Hematopoietic multipotent progenitor cell treated with erythropoietin and hydrocortisone succinate and interleukin-3 and kit ligand, for 8 days (in vitro differentiated cells): ENCODE measurements at places on chromosomes 16 and 17.

DNA sequence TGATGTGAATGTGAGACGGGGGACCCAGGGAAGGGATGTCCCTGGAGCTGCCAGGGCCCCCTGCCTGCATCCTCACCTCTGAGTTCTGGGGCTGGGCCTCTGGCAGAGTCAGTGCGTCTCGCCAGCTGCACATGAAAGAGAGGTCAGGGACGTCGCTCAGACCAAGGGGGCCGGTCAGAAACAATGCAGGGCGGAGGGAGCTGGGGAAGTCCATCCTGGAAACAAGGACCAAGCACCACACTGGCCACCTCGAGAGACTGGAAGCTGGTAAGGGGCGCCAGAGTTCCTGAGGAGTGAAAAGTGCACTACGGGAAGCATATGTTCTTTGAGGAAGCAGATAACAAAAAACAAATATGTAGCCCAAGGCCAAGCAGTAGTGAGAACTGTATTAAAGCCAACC lies 2.1 kb downstream of the TAF1C start:
- no peak for DNase-seq

DNA sequence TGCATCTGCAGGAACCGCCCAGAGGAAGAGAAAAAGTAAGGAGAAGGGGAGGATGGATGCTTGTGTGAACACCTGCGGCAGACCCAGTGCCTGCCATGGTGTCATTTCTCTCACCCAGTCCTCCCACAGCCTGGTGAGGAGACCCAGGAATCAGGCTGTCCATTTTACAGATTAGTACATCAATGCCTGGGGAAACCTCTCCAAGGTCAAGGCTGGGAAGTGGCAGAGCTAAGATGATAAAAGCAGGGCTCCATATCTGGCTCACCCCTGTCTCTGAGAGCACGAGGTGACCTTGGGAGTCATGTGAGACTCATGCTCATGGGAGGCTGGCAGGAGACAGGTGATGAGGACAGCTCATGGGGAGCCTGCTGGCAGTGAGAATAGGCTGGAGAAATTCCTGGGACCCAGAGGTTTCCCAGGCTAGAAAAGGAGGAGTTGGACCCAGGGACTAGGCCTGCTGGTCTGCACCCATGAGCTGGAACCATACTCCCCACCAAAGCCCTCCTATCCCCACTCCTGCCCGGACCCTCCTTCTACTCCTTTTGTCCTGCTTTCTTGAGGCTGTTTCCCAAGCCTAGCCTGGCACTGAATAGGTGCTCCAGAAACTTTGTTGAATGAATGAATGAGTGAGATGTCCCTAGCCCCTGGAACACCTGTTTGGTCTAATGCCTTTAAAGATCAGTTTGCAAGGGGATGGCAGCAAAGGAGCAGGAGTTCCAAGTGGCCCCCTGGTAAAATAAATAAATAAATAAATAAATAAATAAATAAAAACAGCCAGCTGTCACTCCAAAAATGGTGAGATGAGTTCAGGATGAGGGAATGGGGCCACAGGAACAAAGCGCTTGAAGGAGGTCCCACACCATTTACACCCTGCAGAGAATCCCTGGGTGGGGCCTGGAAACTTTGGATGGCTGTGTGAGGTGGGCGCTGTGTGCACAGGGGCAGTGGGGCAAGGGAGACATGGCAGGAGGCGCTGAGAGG lies 1.6 kb downstream of the ZNF629 start:
- DNase-seq: no peak

GRCh38 chr17:45226576-45226975 lies 4.9 kb downstream of the FMNL1 start:
- no peak for DNase-seq

- no peak for DNase-seq
Measured at GRCh38 chr17:2500446-2500845, 11.2 kb downstream of the METTL16 start.

- DNase-seq: peak; percentile 96
Measured at GRCh38 chr16:70695331-70696070, 9.6 kb upstream of the MTSS2 start.

- peak; percentile 42 for DNase-seq
Measured at GRCh38 chr16:1375741-1376410, 24.1 kb downstream of the GNPTG start.

DNA sequence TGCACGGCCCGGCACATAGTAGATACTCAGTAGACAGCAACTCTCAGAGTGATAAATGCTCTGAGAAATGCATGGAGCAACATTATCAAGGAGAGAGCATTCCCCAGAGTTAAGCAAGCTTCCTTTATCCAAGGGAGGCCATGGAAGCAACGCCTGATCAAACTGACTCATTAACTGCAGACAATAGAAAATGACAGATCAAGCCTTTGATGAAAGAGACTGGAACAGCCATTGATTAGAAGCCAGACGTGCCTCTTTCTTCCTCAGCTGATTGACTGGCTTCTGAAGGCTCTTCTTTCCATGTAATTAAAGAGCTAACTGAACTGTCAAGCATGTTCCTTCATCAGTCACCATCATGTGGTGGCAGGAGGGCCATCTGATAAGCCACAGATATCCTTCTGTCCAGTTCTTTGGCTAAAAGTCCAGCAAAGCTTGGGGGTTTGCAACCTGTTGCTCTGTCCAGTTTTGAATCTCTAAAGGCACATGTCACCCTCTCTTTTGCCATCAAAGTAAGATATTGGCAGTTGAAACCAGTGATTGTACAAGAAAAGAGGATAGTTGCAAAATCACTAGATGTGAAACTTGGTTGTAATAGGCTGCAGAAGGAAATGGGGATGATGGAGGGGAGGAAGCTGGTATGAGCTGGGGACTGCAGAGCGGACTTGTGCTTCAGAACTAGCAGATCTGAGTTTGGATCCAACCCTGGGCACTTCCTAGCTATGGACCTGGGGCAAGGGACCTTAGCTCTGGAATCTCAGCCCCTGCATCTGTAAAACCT lies 188.0 kb downstream of the HAPSTR1 start:
- no peak for DNase-seq

DNA sequence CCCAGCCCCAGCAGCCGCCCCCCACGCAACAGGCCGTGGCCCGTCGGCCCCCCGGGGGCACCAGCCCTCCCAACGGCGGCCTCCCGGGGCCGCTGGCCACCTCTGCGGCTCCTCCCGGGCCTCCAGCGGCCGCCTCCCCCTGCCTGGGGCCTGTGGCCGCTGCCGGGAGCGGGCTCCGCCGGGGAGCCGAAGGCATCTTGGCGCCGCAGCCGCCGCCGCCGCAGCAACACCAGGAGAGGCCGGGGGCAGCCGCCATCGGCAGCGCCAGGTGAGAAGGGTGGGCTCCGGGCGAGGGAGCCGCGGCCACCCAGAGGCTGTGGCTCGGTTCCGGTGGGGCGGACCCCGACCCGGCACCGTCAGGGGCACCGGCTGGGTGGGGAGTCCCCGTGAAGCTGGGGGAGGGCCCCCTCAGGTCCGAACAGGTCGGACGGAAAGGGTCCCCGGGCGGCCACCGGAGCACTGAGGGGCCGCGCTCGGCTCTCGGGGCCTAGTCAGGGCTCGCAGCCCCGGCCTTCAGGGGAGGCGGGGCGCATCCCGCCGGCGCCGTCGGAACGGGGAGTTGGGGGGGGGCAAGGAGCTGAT lies 583 bp downstream of the ATXN2L start:
- no peak for DNase-seq

DNA sequence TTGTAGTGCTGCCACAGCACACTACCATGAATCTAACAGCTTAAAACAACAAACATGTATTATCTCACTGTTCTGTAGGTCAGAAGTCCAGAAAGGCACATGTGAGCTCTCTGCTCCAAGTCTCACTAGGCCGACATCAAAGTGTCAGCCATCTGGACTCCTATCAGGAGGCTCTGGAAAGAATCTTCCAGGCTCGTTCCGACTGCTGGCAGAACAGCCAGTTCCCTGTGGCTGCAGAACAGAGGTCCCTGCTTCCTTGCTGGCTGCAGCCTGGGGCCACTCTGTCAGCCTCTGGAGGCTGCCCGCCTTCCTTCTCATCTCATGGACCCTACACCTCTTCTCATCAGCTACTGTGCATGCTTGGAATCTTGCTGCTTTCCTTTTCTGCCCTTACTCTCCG lies 168.9 kb downstream of the CBLN1 start:
- no peak for DNase-seq

GRCh38 chr17:53630115-53630514 lies 192.6 kb upstream of the KIF2B start:
- no peak for DNase-seq
